Inflammatory macrophage treated with lipopolysaccharide for 4 hours (primary cell): ENCODE measurements at places on chromosomes 3 and 15.

DNA sequence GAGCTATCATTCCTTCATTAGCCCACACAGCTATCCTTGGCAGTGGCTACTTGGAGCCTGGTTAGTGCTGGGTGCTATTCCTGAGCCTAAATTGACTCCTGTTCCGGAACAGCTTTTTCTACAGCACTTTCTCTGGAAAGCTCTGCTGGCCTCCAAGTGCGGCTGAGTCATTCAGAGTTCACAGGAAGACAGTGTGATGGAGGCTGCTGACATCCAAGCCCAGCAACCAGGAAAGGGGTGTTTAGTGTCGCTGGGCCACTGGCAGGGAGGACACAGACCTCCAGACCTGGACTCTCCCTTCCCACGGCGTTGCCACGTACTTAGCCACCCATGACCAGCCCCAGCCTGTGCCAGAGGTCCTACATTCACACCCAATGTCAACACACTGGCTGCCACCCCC, 28.7 kb downstream of the CACNA2D2 start:
- DNase-seq, result no peak

- DNase-seq, result no peak
Observed at GRCh38 chr3:41102053-41102556, 97.2 kb upstream of the CTNNB1 start.

- DNase-seq, result no peak
Observed at GRCh38 chr3:185717627-185718402, 107.0 kb downstream of the IGF2BP2 start.

GRCh38 chr3:139933766-139934165, 1.2 kb upstream of the CLSTN2 start:
- DNase-seq, result no peak

DNA sequence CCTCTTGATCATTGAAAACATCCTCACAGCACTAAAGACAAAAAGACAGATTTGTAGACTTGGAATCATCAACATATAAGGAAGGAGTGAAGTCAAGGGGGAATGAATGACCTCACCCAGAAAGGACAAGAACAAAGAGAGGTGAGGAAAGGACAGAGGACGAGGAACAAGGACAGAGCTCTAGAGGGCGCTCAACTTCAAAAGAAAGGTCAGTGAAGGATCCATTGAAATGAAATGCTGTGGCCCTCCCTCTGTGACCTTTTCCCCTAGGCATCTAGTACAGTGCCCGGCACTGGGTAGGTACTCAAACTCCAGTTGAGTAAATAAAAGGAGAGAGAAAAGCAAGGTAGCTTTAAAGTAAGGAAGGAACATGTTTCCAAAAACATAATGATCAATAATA, 2.6 kb downstream of the ATP8B4 start:
- peak; percentile 75 for DNase-seq

DNA sequence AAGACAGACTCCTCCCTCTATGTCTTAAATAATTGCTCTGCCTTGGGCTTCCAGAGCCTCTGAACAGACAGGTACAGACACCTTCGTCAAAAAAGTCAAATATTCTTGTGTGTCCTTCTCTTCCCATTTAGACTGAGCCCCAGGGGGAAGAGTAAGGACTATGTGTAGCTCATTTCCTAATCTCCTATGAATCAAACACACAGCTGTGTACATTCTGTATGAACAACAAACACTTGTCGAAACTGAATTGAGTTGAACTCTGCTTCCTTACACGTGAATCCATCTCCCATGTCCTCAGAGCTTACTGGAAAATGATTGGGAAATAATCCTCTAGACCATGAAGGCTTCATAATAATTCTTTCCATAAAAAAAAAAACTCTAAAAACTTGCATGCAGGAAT, 80.8 kb downstream of the MOBP start:
- DNase-seq, result no peak
